Hepatic stellate cell (primary cell): ENCODE measurements at places on chromosomes 6 and 20.
A peak's percentile ranks its signal among the peaks of the same experiment; 100 is the strongest.

GRCh38 chr6:139402876-139403386 is 28.5 kb upstream of the CITED2 start:
- DNase-seq: peak; percentile 76

DNA sequence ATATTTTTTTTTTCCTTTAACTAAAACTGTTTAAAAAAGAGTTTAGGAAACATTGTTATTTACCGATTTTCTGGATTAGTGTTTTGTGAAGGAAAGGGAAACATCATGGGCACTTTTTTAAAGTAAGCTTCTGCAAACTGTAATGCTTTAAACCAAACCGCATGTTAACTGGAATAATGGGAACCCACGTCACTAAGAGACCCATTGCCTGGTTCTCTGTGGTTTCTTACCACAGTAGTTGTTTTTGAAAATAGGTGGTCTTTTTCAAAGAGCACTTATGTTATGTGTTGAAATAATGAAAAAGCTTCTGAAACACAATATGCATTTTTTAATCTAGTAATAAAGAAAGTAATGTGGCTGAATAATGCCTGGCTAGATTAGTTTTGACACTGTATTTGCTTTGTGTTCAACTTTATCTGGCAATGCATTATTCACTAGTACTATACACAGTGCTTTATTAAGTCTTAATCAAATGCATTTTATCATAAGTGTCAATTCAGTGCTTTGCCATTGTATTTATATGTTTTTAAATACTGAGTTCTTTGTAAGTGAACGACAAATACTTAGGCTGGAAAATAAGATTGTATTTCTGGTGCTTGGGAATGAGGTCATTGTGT is 754.1 kb upstream of the FLRT3 start:
- no peak for DNase-seq

GRCh38 chr6:43904311-43905123 is 134.5 kb downstream of the VEGFA start:
- DNase-seq: no peak

- DNase-seq: peak; percentile 31
These were observed 511.8 kb upstream of the ZNF337 start for GRCh38 chr20:26208296-26209091.

GRCh38 chr6:3573670-3574069 is 116.8 kb upstream of the SLC22A23 start:
- no peak for DNase-seq

DNA sequence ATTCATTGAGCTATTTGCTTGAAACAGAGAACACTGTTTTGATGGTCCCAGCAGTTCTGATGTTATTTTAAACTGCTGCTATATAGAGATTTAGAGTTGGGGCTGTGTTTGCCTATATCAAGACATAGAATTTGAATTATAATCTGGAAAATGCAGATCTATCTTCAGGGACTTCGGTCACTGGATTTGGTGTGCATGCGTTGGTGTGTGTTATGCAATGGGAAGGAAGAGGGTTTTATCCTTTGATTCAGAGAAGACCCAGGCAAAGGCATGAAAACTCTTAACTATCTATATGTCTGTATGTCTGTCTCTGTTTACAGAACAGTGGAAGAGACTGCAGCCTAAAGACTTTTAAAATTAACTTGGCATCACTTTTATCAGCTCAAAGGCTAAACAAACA is 2.0 kb downstream of the ADGRB3 start:
- no peak for DNase-seq

GRCh38 chr6:108796875-108797274 is 51.3 kb upstream of the ARMC2 start:
- DNase-seq: no peak

DNA sequence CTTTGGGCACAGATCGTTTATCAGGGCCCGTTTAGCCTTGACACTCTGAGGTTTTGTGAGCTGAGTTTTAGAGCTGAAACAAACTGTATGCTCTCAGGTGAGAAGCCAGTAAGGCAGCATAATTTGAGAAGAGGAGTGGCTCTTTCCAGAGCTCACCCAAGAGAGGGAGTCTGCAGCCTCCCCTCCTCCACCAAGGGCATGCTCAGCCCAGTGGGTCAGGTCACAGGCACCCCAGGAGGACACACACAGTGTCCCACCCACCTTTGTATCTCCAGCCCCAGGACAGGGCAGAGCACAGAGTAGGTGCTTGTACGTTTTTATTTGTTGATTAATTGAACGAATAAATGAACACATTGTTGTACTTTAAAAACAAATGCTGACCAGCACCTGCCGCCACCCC is 3.4 kb downstream of the TSPO2 start:
- no peak for DNase-seq

DNA sequence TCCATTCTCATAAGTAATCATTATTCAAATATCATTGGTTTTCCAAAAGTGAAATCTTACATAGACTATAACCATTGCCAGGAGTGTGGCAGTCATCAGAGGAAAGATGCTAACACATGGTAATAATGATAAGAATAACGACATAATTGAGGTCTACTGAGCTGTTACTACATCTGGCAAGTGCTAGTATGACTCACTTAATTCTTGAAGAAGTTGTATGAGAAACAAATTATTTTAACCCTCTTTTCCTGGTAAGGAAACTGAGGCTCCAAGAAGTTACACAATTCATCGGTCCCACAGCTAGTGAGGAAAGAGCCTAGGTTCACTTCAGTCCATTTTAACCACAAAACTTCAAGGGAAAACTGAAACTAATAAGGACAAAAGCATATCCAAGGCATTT is 335.6 kb upstream of the BTBD3 start:
- no peak for DNase-seq

- no peak for DNase-seq
These were observed 519.1 kb upstream of the EYS start for GRCh38 chr6:66226109-66226508.

DNA sequence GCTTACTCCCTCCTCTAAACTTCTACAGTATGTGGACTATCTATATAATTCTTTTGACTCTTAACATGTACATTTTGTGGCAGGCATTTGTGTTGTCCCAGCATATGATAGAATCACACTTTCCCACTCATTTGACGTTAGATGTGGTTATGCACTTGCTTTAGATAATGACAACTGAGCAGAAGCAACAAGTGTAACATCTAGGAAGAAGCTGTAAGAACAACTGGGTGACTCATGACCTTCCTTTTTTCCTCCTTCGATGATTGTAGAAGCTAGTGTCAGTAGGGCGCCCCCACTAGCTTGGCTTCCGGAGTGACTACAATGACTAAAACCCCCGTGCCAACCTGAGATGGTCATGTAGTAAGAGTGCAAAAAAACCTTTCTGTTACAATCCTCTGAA is 74.6 kb upstream of the CEP85L start:
- no peak for DNase-seq

GRCh38 chr20:61761453-61762166 is 304.1 kb downstream of the TAF4 start:
- no peak for DNase-seq

DNA sequence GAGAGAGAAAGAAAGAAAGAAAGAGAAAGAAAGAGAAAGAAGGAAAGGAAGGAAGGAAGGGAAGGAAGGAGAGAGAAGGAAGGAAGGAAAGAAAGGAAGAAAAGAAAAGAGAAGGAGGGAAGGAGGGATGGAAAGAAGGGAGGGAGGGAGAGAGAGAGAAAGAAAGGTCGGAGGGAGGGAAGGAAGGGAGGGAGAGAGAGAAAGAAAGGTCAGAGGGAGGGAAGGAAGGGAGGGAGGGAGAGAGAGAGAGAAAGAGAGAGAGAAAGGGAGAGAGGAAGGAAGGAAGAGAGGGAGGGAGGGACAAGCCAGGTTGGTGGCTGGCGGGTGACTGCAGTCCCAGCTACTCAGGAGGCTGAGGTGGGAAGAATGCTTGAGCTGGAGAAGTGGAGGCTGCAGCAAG is 27.3 kb upstream of the ZNF184 start:
- no peak for DNase-seq

DNA sequence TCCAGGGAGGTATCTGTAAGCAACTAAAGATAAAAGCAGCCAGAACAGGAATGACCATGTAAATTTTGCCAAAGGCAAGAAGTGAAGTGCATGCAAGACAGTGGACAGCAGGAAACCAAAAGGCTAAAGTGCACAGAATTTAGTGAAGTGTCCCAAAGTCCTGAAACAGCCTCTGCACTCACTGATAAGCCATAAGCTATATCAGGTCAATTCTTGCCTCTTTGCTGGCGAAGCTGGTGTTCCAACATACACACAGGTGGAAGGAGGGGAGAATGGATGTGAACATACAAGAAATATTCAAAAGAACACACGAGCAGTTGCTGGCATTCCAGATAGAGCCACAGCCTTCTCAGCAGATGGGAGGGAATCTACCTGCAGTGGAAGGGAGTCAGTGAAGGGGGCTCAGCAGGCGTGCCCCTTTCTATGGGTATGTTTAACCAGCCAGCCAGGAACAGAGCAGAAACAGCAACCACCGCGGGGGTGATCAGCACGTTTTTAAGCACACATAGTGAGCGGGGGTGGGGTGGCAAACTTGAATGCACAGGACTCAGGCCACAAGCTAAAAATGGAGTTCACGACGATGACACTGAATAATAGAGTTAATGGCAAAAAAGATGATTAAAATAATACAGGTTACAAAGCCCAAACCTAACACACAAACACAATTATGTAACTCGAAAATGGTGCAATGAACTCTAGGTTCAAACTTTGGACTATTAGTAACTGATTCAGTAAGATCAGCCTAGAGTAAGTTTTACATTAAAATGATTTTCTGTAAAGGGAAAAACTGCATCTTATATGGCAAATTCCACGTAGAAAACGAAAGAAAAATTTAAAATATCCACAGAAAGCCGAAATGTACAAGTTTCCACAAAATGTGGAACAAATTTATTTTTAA is 1.2 kb downstream of the ECI2 start:
- DNase-seq: peak; percentile 15

- DNase-seq: no peak
These were observed 483 bp downstream of the SMIM26 start for GRCh38 chr20:18567739-18568091.

GRCh38 chr20:41072915-41073314 is 44.3 kb downstream of the TOP1 start:
- no peak for DNase-seq

GRCh38 chr6:116003668-116004067 is 57.0 kb downstream of the FRK start:
- DNase-seq: no peak

DNA sequence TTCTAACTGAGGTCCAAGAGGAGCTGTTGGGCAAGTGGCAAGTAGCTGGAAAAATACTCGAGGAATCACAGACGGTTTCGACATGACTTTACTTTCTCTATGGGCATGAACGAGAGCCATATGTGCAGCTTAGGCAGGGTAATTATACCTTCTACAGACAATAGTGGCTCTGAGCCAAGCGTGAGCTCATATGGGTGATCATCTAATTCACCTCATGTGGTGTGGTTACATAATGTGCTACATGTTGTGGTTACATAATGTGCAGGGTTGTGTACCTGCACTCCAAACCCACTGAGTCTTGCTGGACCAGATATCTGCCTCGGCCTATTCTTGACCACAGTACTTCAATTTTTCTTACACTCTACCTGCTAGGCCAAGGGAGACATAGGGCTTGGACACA is 771.7 kb upstream of the EYS start:
- DNase-seq: no peak

DNA sequence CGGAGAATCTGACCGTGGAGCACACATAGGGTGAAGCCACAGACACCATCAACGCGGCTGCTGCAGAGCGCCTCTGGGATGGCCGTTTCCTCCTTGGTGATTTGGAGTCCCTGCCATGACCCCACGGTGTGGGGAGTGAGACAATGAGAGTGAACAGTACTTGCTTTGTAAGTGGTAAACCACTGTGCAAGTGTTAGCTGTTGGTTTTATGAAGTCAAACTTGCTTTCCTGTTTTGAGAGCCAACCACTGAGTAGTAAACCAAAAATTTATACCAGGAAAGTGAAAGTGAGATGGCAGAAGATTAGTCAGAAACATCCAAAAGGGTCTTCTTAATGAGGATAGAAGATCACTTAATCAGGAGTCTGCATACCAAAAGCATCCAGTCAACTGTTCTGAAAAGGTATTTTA is 160.7 kb downstream of the FOXC1 start:
- DNase-seq: no peak

- DNase-seq: no peak
These were observed 113.4 kb upstream of the SHLD1 start for GRCh38 chr20:5636841-5637240.

GRCh38 chr20:57943291-57943690 is 233.5 kb upstream of the PMEPA1 start:
- DNase-seq: no peak

DNA sequence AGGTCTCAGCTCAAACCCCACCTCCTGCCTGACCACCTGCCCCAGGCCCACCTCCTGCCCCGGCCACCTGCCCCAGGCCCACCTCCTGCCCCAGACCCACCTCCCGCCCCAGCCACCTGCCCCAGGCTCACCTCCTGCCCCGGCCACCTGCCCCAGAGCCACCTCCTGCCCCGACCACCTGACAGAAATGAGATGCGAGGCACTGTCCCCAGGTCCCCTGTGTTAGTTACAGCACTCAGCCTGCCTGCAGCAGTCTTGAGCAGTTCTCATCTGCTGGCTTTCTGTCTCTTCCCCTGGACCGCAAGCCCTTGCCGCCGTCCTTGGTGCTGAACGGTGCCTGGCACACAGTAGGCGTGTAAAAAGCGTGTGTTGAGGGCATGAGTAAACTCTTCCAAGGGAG is 79.5 kb downstream of the CDH4 start:
- no peak for DNase-seq

DNA sequence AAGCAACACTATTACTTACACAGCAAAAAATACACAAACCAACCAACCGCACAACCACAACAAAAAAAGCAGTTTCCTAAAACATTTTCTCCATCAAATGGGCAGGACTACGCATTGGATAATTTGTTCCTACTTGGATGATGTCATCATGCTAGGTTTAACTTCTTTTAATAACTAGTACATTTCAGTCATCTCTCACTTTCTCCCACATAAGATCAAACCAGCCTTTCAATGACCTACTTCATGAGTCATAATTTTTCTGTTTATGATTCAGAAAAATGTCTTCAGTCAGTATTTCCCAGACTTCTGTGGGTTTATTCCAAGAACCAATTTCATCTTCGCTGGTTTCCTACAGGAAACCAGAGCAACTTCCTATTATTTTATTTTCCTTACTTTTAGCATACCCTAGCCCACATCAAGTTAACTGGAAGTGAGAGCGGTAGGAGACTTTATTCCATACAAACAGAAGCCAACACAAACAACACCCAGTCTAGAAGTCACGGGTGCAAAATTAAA is 134.2 kb downstream of the GMDS start:
- peak; percentile 70 for DNase-seq

DNA sequence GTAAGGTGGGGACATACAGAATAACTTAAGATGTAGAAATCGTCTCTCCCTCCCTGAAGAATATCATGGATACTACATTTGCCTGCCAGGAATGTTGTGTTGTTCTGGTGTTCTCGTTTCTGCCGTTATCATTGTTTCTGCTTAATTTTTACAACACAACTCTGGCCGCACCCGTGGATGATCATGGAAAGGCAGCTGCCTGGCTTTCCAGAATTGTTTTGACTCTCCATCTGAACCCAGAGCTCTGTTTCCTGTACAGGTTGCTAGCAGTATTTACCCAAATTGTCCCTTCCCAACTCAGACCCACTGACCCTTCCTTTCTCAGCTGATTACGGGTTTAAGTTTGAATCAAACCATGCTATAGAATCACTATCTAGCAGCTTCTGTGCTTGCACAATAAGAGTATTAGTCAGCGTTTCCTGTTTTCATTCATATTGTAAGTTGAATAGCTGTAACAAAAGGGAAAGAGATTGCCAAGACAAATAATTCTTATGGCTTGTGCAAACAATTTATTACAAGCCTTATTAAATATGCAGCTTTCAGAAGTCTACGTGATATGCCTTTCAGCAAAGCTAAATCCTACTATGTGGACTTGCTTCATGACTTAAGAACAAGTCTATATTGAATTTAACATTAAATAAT is 139.0 kb downstream of the MTHFD1L start:
- DNase-seq: peak; percentile 44
